ENCODE measurements at places on chromosomes 6 and 20.
A peak's percentile ranks its signal among the peaks of the same experiment; 100 is the strongest.

DNA sequence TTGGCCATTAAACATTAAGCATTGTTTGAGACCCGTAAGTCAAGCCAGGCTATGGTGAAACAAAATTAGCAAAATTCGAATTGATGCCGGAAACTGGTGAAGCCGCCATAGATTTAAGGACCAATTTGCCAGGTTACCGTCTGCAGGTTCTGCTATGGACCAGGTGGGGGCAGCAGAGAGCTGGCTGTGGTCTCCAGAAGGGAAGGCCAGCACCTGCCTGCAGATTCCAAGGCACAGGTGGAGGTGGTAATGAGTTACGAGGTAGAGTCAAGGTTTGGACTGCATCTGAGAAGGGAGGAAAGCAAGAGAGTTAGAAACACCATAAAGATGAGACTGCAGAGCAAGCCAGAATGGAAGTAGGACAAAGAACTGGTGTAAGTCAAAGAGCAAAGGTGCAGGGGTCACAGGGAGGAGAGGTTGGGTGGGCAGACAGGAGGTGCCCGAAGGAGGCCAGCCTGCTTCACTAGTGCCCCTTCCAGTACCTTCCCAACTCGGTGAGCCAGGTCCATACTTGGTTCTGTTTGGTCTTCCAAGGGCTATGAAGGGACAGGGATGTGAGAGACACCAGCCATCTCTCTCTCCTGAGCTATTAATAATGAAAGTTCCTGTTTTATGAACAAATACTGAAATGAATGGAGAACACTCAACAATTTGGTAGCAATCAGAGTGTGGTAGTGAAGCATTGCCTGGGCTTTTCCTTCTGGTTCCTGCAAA, 131.6 kb upstream of the ESR1 start:
- DNase-seq = peak; percentile 27

DNA sequence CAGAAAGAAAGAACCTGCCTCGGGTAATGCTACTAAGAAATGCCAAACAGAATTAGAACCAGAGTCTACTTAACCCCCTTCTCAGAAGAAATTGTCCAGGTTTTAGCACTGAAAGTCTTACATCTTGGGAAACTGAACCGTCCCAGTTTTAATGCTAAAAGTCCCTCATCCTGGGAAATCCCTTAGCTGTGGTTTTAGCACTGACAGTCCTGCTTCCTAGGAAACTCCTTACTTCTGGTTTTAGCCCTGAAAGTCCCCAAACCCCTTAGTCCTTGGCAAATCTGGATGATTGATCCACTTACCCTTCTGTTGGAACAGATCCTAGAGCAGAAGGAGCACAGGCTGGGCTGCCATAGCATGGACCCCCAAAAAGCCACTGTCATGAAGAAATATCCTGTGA, 4.8 kb upstream of the TMEM14A start:
- no peak for DNase-seq

DNA sequence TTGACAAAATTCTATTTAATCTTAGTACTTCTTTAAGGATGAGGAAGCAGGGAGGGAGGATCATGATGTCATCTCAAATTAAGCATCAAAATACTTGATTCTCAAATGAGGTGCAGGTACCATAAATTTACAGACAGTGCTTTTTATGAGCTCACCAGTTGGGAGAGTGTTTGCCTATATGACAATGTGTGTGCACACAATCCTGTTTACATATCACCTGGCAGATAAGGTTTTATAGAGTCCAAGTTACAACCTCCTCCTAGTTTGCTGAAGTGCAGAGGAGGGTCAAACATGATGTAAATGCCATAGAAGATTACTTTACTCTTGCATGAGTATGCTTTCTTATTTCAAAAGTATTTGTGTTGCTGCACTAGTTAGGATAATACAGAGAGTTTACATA, 6.4 kb downstream of the ATXN1 start:
- no peak for DNase-seq

- DNase-seq = no peak
These were observed 80.1 kb downstream of the FYN start for GRCh38 chr6:111792914-111793700.

DNA sequence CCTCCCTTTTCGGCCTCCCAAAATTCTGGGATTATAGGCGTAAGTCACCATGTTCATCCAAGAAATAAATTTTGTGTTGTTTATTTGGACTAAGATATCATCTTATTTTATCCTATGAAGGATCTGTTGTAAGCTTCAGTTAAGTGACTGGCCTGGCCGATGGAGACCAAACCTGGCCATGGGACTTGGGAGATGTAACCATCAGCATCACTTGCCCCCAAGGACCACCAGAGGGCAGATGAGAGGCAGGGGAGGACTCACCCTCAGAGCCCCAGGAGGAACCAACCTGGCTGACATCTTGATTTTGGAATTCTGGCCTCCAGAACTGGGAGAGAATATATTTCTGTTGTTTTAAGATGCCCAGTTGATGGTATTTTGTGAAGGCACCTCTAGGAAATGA, 266.7 kb downstream of the CDH26 start:
- DNase-seq = no peak

GRCh38 chr6:159716247-159717096, 10.8 kb upstream of the WTAP start:
- DNase-seq = no peak

DNA sequence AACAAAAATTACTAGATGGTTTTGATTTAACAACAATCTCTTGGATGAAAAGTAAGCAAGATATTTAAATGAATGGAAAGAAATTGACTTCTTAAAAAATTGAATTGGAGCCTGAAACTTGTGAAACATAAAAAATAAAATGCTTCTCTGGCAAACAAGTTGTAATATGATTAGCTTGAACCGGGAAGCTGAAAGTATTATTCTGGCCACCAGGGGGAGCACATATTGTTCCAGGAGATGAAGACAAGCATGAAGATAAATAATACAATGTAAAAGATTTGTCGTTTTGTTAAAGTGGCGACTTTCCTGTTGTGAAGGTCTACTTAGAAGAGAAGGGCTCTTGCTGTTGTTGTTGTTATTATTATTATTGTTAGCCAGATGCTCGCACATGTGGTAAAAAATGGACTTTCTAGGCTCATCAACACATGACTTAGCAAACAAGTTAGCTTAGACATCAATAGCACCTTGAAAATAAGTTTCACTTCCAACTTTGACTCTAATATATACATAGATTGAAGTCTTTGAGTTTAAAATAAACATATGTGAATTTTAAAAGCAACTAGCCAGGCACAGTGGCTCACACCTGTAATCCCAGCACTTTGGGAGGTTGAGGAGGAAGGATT, 14.2 kb downstream of the PAX1 start:
- peak; percentile 14 for DNase-seq

- DNase-seq = no peak
These were observed 1.9 kb downstream of the BAG2 start for GRCh38 chr6:57173886-57174510.

DNA sequence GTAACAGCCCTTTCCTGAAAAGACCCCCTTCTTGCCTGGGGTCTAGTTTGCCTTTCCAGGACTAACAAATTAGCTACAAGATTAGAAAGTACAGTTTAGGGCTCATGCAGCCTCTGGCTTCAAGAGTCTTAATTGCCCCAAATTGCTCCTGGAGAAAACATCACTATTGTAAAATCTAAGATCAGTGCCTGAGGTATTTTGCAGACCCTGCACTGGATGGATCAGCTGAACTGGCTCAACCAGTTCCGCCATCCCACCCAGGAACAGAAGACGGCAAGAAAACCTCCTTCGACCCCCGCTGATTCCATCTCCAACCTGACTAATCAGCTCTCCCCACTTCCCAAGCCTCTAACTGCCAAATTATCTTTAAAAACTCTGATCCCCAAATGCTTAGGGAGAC, 236.5 kb upstream of the KCNG1 start:
- DNase-seq = no peak

Measured in effector memory CD8-positive, alpha-beta T cell (primary cell).